HuH-7 (cell line): ENCODE measurements at places on chromosomes 7 and 10.
A peak's percentile ranks its signal among the peaks of the same experiment; 100 is the strongest.

GRCh38 chr7:32164341-32164996 is 94.3 kb upstream of the PDE1C start:
- DNase-seq, result peak; percentile 32

DNA sequence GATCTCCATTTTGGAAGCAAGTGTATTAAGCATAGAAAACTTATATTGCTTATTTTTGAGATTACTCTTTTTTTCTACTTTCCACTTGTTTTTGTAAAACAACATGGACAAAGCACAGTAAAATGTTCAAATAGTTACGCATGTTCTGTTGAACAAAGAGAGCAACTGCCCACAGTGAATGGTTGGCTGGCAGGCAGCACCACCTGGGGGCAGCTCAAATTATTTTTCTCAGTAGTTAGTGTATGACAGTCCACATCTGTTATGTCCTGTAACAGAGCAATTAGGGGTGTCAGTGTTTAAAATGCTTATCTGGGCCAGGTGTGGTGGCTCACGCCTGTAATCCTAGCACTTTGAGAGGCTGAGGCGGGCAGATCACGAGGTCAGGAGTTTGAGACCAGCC is 46.1 kb upstream of the CACUL1 start:
- peak; percentile 37 for DNase-seq

DNA sequence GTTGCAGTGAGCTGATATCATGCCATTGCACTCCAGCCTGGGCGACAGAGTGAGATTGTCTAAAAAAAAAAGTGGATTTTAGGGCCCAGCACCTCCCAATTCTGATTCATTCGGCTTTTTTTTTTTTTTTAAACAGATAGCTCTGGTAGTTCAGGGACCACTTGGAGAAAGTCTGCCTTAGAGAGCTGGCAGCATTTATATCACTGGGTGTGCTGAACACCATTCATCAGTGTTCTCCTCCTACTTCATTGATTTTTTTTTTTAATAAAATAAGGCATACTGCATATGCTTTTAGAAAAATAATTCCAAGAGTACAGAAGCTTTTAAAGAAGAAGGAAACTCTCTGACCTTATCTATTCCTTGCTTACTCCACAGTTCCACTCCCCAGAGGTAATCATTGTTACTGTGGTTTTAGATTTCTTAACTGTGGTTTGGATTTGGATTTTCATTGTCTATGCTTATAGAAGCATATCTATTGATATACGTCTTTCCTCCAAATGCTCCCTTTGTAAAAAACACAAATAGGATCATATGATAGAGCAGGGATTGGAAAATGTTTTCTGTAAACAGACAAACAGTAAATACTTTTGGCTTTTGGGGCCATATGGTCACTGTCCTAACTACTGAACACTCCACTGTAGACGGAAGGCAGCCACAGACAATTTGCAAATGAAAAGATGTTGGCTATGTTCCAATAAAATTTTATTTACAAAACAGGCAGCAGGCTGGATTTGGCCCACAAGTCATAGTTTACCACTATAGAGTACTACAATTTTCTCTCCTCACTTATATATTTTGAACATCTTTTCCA is 21.1 kb upstream of the SAR1A start:
- DNase-seq, result no peak

- no peak for DNase-seq
Measured at GRCh38 chr7:95479992-95480624, 5.6 kb upstream of the ASB4 start.

- no peak for DNase-seq
Measured at GRCh38 chr10:19699299-19699698, 116.9 kb upstream of the PLXDC2 start.

DNA sequence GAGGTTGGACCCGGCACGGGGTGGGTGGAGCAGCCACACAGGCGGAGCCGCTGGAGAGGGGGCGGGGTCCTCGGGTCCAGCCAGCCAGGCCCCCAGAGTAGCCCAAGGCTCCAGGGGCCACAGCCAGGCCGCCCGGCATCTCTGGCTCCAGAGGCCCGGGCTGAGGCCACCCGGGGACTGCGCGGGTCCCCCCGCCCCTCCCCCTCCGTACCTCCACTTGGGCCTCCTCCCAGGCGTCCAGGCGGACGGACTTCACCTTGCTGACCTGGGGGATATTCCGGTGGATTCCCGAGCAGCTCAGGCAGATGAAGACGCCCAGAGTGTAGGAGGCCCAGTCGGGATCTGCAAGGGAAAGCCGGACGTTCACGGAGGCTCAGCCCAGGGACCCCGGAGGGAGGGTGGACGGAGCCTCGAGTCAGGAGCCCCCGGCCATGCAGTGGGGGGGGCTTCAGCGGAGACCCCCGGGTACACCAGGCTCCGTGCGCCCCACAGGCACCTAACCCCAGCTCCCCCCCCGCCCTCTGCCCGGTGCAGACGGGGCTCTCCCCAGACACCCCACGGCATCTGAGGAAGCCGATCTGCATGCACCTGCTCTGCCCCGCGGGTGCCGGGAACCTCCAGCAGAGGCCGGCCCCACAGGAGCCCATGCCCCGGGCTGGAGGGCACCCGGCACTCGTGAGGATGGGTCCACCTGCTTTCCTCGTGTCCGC is 19.2 kb downstream of the ADAP1 start:
- DNase-seq, result no peak

- DNase-seq, result no peak
Measured at GRCh38 chr7:126570845-126571244, 681.9 kb downstream of the GRM8 start.

DNA sequence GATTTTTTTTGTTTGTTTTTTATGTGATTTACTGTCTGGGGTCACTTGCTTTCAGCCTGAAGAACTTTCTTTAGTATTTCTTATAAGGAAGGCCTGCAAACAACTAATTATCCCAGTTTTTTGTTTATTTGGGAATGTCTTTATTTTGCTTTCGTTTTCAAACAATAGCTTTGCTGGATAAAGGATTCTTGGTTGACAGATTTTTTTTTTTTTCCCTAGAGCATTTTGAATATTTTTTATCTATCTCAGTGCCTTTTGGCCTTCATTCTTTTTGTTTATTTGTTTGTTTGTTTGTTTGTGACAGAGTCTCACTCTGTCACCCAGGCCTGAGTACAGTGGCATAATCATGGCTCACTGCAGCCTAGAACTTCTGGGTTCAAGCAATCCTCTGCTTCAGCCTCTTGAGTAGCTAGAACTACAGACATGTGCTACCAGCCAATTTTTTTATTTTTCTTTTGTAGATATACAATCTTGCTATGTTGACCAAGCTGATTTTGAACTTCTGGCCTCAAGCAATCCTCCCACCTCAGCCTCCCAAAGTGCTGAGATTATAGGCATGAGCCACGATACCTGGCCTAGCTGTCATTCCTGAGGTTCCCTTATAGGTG is 46.3 kb upstream of the FZD9 start:
- no peak for DNase-seq

DNA sequence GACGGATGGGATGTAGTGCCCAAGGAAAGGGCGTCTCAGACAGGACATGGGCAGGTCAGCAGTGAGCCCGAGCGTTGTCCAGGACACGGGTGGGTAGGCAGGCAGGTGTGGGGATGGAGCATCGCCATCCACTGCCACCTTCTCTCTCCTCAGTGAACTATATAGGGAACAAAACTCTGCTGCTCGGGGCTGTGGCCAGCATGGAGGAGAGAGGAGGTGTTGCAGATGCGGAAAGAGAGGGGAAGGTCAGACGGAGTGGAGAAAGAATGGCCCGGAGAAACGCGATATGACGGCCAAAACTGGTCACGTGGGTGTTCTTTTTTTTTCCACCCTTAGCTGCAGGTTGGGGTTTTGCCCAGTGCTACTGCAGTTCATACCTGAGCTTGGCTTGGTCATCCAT is 71.2 kb downstream of the GRID1 start:
- no peak for DNase-seq

DNA sequence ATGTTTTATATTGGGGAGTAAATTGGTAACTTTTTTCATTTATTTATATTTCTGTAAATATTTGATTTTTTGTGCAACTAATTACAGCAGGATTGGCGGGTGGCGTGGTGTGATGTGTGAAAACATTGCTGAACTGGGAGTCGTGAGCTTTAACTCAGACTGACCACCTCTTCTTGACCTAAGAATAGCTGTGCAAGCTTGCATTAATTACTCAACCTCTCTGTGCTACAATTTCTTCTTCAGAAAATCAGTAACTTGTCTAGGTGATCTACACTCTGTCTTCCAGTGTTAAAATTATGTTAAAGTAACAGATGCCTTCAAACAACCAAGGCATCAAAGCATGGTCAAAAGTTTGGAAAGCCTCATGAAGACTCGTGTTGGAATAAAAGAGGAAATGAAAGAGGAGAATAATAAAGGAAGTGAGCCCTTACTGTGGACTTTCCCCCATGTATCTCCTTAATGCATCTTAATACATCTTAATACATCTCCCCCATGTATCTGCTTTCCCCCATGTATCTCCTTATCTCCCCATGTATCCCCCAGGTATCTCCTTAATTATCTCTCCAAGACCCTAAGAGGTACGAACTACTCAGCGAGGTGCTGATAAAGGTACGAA is 71.2 kb downstream of the SVIL start:
- DNase-seq, result no peak

DNA sequence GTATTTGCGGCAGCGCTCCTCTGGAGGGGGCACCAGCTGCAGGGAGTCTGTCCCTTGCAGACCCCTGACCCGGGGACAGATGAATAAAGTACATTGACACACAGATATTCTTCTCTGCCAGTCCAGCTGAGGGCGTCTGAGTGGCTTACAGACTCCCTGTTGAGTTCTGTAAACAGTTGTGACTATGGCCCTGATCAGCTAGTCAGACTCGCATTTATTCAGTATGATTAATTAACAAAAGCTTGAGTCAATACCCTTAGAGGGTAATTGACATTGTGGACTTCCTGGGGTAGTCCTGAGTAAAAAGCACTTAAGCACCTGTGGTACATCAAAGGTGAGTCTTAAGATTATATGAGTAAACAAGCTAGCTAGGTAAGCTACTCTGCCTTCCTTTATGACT is 21.0 kb downstream of the ANKRD30A start:
- no peak for DNase-seq

GRCh38 chr10:49768731-49769130 is 6.6 kb upstream of the OGDHL start:
- no peak for DNase-seq

- DNase-seq, result no peak
Measured at GRCh38 chr7:105376908-105377533, 11.7 kb downstream of the SRPK2 start.

GRCh38 chr7:132377703-132378584 is 198.3 kb downstream of the PLXNA4 start:
- no peak for DNase-seq

- no peak for DNase-seq
Measured at GRCh38 chr10:32109603-32110002, 53.4 kb upstream of the KIF5B start.

DNA sequence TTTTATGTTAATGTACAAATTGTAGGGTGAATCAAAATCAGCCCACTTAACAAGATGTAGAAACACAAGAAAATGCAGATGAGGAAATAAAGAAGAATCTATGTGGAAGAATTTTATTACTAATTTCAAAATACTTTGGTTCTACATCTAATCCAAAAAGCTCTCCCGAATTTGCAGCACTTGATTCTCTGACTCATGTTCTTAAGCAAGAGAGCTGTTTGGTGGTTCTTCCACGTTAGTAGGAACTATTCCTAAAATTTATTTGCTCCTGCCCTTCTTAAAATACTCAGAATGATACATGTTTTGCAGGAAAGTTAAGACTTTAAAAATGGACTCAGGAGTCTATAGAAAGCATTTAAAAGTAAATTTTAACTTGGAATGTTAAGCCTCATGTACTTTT is 91.8 kb downstream of the ZMYND11 start:
- no peak for DNase-seq

GRCh38 chr10:29191674-29192073 is 97.2 kb upstream of the LYZL1 start:
- DNase-seq, result no peak

DNA sequence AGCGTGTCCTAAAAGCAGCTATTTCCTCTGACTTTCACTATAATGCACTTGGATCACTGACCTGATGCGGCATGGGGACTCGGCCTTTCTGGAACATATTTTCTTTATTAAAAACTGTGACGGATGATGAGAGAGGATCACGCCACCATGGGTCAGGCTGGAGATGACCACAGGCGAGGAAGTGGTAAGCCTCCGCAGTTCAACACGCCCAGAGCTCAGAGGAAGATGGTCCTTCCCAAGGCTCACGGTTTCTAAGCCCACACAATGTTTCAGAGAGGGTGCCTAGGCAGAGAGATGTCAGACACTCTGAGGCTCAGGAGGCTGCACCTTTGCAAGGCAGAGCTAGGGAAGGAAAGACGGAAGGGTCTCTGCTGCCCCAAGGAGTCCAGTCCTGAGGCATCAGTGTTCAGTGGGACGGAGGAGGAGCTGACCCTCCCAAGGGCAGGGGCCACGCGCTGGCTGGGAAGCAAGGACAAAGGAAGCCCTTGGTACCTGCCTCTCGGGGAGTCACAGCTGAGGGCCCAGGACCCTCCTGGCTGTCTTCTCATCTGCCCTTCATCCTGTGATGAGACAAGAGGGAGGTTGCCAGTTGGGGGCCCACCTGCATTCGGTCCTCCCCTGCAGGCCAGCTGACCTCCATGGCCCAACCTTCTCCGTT is 9.5 kb downstream of the CHST15 start:
- DNase-seq, result no peak

GRCh38 chr7:8229927-8230326 is 32.0 kb downstream of the ICA1 start:
- no peak for DNase-seq

DNA sequence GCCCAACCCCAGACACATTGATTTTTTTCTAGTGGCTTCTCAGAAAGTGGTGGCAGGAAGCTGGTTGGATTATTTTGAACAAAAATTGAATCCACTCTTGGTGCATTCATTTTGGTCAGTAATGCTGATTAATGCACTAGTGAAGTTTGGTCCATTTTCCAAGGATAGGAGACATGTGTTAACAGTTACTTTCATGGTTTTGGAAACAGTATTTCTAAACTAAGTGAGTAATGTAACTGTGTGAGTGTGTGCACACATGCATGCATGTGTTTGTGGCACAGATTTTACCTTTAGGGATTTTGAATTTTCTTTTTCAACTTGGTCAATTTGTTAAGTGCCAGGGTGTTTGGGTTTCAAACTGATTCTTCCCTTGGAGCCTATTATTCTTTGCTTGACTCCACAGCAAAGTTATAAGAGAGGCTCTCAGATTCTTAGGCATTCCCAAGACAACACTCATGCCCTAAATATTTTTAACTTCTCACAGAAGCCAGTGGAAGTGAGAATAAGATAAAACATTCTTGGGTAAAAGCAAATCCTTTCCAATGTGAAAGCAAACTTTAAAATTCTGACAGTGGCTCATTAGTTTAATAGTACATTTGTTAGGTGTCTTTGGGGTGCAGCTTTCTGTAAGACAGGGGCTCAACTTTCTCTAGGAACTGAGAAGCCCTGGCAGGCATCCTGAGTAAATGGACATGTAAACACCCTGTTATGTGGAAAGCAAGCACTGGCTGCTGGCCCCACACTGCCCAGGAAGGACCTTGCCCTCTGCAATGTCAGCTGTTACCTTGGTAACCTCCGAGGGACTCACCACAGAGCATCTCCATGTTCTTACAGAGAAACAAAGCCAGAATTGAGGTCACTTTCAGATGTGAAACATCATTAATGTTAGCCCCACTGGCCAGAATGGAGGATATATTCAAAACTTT is 68.4 kb downstream of the ASAH2B start:
- DNase-seq, result peak; percentile 42

DNA sequence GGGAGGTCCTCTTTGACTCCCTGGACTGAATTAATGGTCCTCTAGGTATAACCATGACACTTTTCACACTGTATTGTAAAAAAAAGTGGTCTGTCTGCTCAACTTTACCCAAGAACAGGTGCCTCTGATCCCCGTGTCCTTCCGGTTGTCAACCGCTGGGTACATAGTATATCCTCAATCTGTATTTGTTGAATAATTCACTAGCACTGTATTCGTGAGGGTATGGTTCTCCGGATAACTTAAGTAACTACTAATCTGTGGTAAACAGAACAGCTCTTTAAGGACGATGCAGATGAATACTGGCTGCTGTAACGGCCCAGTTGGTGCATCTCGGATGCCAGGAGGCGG is 472 bp upstream of the ADAM22 start:
- no peak for DNase-seq
